CD14-positive monocyte (primary cell): ENCODE measurements at places on chromosomes 2 and 18.

DNA sequence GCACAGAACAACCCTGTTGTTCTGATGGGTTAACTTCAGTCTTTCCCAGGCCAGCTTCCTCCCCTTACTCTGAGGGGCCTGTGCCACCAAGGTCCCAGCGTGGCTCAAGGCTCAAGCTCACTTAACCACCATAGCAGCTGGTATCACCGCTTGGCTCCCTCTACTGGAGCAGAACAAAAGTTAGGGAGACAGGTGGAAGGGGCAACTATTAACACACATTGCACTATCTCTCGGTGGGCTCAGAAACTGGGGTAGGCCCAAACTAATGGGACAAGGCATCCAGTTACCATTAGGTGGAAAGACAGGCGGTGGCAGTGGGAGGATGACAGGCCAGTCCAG is 88.7 kb upstream of the ATL2 start:
- DNase-seq = no peak

- no peak for DNase-seq
These were observed 128.6 kb downstream of the MSH2 start for GRCh38 chr2:47531378-47532042.

DNA sequence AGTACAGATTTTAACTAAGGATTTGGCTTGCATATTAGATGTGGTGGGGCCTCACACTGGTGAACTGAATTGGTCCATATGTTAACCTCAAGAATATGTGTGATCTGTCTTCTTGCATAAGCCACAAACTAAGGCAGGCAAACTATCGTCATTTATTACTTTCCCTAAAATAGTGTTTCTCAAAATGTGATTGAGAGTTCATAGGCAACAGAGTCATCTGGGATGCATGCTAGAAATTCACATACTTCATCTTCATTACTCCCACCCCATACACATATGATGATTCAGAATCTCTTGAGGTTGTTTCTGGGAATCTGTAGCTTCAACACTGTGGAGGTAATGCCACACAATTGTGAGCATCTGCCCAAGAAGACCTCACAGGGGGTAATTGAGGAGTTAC is 822.8 kb upstream of the CDH2 start:
- DNase-seq = no peak

GRCh38 chr2:185373229-185373628 is 365.4 kb upstream of the FSIP2 start:
- no peak for DNase-seq

DNA sequence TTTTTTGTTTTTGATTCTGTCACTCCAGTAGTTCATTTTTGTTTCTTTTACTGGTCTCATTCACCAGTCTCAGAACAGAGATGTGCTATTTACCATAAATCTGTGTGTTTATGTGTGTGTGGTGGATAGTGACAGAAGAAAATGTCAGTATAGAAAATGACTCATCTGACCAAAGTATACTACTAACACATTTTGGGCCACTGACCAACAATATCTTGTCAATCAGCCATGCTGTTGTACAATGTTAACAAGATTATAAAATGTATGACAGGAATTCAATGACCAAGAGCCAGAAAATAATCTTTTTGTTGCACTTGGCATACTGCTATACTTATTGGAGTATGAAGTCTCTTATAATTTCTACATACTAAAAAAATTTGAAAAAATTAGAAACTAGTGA is 1081.4 kb upstream of the NRXN1 start:
- no peak for DNase-seq

DNA sequence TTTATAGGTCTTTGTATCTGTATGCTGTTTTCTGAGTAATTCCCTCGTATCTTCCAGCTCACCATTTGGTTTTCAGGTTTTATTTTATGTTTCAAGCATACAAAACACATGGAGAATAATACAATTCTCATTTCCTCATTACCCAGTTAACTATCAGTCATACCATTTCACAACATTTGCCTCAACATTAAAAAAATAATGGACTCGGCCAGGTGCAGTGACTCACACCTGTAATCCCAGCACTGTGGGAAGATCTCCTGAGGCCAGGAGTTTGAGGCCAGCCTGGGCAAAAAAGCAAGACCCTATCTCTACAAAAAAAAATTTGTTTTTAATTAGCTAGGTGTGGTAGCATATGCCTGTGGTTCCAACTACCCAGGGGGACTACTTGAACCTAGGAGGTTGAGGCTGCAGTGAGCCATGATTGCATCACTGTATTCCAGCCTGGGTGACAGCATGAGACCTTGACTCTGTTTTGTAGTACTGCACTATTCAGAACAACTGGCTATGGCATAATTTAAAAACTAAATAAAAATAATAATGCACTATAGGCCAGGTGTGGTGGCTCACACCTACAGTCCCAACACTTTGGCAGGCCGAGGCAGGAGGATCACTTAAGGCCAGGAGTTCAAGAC is 20.3 kb downstream of the NPC1 start:
- no peak for DNase-seq

DNA sequence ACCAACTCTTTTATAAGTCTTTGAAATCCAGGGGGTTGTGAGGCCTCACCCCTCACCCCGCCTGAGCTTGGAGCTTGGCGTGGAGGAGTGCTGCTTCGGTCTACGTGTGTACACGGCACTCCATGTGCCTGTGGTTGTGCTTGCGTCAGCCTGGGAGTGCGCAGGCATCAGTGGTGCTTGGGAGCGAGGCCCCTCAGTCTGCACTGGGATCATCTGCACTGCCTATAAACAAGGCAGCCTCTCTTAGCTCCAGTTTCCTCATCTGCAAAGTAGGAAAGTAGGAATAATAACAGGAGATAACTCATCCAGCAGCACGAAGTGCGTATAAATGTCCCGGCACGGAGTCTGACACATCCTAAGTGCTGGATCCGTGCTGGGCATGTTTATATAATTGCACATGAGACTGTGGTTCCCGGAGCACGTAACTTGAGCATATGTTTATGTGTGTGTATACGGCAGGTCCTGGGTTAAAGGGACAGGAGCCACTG is 1.2 kb downstream of the GYPC start:
- DNase-seq = peak; percentile 30

GRCh38 chr2:105797298-105797819 is 52.6 kb downstream of the NCK2 start:
- DNase-seq = peak; percentile 38

GRCh38 chr18:68406761-68407160 is 308.1 kb downstream of the TMX3 start:
- DNase-seq = no peak

DNA sequence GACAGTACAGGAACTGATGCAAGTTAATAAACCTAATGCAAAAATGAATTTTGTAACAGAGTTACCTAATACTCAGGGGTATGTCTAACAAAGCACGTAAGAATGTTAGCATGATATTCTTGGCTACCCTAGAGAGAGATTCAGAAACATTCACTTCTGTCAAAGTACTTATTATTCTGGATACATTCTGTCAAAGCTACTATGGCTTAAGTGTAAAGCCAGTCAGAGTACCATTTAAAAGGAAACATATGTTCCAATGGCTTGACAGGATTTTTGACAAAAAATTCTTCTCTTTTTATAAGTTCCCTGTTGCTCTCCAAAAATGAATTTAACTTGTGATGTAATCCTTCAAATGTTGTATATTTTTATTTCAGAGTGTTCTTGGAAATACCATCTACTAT is 85.5 kb downstream of the PIGN start:
- no peak for DNase-seq

- DNase-seq = no peak
These were observed 47.9 kb upstream of the RAB12 start for GRCh38 chr18:8561123-8561910.
